Stimulated activated CD8-positive, alpha-beta memory T cell treated with anti-CD3 and anti-CD28 coated beads, Interleukin-4, amount 100 ng/mL, for 1 hour (primary cell): ENCODE measurements at places on chromosomes 12 and 14.

DNA sequence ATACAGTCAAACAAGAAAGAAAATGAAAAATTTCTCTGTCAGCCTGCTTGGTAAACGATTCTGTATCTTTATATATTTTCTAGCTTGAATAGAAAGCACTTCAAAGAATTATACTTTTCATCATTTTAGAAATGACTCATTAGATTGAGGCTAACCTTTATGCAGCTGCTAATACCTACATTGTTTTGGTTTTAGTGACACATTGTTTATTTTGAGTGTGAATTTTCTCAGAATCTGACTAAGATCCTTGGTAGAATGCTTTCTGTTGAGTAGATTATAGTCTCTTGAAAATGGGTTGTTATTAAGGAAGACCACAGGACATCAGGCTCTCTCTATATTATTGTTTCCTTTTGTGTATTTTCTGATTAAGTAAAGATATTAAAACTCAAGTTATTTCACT, at the start of gene PMCH:
PMCH (minus strand) TSS at position 45 of the 400 bp plus-strand sequence. CDS start 63 bp downstream, outside the sequence.
- no peak for DNase-seq

DNA sequence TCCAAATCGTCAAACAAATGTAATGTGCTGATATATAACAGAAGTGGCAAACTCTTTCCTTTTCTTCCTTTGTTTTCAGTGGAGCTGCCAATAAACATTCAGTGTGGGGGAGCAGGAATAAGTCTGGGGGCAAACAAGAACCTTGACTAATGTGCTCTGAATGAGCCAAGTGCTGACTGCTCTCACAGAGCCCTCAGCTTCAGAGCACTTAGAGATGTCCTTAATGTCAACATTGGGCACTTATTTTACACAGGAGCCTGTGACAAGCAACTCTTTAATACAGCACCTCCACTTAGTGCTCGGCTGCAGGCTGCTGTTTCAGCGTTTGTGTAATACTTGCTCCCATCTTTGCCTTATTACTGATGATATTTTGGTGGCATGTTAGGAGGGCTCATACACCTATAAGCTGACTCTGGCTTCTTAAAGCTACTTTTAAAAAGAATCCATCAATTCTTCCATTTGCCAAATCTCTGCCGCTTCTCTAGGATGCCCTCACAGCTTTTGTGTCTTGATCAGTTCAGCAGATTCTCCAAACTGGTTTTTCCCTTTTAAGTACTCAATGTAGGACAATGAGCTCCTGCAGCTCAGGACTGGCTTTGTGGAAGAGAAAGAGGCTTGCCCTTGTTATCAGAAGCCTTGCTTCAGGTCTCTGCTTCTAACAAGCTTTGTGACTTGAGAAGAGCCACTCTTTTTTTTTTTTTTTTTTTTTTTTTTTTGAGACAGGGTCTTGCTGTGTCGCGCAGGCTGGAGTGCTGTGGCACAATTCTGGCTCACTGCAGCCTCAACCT, 206.6 kb downstream of the MON2 start:
- no peak for DNase-seq

DNA sequence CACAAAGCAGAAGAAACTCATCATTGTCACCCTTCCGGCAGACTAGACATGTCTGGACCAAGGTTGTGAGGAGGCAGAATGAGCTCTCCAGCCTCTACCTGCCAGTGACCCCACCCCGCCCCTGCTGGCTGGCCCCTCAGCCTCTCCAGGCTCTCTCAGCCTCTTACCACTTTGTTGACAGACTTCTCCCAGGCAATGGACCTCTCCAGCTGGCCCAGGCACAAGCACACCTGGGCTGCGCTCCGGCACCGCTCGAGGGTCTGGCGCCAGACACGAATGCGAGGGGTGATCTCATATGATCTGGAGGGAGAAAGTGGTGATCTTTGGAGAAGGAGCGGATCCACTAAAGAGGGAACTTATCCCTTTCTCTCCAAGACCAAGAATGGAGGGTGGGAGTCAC, 30.3 kb downstream of the BAZ2A start:
- DNase-seq, result no peak

DNA sequence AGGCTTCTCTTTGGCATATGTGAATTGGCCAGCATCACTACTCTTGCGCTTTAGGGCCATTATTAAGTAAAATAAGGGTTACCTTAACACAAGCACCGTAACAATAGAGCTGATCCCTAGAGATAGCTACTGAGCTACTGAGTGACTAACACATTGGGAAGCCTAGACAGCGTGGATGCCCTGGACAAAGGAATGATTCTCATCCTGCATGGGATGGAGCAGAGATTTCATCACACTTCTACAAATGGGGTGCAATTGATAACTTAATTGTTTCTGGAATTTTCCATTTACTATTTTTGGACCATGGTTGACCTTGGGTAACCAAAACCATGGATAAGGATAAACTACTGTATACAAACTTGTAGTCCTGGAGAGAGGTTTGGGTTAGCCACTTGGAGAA, 57.1 kb downstream of the FBXO34 start:
- no peak for DNase-seq

GRCh38 chr12:6074979-6075585, 49.4 kb downstream of the VWF start:
- DNase-seq, result no peak

DNA sequence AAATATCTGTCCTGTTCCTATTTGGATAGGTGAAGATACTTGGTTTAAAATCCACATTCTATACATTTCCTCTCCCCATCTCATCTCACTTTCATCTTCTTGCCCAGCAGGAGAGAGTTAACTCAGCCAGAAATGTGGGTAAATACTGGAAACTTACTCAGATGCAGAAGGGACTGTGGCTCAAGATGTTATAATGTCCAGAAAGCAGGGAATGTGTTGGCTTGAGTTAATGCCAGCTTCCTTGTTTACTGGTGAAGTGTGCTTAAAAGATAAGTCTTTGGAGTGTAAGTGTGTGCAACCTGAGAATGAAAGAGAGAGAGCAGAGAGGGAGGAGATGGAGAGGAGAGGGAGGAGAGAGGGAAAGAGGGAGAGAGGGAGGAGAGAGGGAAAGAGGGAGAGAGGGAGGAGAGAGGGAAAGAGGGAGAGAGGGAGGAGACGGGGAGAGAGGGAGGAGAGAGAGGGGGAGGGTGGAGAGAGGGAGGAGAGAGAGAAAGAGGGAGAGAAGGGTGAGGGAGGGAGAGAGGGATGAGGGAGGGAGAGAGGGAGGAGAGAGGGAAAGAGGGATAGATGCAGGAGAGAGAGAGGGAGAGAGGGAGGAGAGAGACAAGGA, 22.0 kb upstream of the SNRPF start:
- DNase-seq, result no peak

DNA sequence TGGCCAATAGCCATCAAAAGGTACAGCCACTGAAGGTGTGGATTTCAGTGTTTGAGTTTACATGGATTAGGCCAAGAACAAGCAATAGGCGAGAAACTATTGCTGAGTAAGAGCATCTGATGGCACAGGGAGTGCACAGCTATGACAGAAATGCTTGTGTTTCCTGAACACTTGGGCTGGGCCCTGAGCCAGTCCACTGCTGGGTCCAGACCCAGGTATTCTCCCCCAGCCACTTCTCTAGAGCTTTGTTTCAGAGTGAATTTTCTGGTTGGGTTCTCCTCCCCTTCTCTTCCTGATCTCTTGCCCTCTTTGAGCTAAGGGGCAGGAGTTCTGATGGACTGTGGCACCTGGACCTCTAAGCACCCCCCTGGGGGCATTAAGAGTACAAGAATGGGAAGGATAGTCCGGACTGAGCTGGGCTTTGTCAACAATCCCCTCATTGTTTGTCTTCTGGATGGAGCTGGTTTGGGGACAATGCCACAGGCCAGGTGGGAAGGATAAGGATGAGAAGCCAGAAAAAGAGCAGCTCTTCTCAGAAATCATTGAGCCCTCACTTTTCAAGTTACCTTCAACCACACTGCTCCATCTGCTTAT, 8.3 kb downstream of the HOXC5 start:
- DNase-seq, result no peak

GRCh38 chr12:11765817-11766794, 116.6 kb downstream of the ETV6 start:
- DNase-seq, result no peak

- no peak for DNase-seq
Measured at GRCh38 chr14:53265025-53265424, 111.9 kb upstream of the DDHD1 start.

DNA sequence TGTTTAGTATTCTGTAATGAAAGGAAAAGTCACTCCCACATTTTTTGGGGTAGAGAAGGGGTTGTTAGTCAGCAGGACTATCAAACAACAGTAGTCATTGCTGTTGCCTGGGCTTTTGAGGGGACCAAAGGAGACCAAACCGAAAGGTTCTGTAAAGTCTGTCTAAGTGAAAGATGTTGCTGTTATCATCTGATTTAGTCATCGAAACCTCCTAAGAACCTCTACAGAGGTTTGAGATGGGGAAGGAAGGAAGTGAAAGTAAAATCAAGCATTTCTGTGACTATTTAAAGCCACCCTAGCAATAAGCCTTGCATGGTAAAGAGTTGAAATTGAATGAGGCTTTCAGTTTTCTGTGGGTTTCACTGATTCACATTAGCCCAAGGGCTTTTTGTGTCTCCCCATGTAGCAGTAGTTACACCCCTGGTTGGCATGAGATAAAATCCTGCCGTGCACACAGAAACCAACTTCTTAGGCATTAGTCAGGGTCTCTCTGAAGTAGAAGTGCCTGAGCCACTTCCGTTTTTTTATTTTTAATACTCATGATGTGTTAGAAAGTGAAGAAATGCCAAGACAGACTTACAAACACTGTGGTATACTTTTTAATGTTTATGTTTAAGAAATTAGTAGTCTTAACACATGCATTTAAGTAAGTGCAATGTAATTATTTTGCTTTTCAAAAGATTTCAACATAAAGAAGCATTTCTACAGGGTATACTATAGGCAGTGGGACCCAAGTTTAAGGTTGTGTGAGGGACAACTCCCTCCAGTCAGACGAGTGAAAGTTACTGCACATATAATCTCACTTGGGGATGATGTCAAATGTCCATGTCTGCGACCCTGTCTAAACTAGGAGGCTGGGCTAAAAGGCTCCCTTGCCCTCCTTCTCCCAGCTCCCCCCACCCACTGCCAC, 50.4 kb downstream of the DYRK2 start:
- no peak for DNase-seq

GRCh38 chr12:105214148-105214547, 21.8 kb downstream of the APPL2 start:
- no peak for DNase-seq

- no peak for DNase-seq
Measured at GRCh38 chr12:29610473-29611170, 113.1 kb upstream of the OVCH1 start.

- DNase-seq, result no peak
Measured at GRCh38 chr14:95511687-95512086, 4.8 kb downstream of the SYNE3 start.

- DNase-seq, result no peak
Measured at GRCh38 chr12:58465418-58465817, 454.9 kb downstream of the LRIG3 start.

DNA sequence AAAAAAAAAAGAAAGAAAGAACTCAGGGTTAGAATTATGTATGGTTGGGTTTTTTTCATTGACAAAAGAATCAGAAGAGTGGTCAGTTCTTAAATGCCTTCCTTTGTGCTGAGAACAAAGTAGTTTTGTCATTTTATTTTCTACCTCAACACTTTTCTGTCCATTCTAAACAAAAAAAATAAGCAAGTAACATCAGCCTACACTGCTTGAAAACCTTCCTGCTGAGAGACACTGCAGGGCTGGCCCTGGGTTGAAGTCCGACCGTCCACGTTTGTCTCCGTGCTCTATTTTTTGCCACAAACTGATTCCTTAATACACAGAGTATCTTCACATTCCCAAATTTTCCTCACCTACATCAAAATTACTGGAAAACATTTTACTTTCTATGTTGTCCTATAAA, 211.6 kb upstream of the PDZRN4 start:
- DNase-seq, result no peak

GRCh38 chr12:52446367-52447045, 5.4 kb downstream of the KRT6B start:
- no peak for DNase-seq

GRCh38 chr12:121637231-121637914, 11.0 kb downstream of the ORAI1 start:
- no peak for DNase-seq

DNA sequence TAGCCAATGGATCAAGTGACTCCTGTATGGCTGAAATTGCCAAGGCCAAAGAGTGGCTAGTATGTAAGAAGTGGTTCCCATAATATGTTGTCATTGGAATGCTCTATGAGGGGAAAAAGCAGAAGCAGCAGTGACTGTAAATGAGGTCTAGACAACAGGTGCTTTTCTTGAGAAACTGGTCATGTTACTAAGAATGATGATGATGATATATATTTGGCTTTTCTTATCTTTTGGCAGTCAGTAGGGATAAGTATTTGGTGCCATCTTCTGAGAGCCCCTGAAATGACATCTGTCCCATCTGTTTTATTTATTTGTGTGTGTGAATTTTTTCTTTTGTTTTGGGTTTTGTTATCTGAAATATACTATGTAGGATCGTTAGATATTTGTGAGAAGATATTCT, 141.7 kb downstream of the SYT1 start:
- no peak for DNase-seq

GRCh38 chr12:116879509-116880212, 1.6 kb downstream of the HRK start:
- DNase-seq, result no peak

DNA sequence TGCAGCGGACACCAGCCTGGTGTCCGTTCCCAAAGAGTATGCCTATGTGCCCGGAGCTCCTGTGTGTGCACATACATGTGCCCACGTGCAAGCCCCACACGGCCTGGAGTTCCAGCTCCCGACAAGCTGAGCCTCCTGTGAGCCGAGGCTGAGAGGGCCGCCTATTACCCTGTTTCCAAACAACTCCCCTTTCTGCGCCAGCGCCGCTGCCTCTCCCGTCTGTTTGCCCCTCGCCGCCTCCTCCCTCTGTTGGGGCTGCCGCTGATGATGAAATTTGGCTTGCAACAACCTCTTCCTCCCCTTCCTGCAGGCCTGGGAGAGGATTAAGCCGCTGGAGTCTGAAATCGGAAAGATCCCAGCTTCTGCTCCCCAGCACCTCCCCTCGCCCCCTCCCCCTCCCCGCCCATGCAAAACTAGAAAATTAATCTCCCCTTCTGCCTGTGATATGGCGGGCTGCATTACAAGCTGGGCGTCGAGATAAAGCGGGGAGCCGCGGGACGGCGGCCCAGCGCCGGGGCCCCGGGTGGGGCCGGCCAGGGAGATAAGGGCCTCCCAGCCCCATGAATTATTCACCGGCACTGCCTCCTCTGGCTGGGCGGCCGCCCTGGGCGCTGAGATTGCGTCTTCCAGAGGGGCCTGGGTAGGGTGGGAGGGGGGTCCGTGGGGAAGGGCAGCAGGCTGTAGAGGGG, 6.8 kb upstream of the ASIC1 start:
- DNase-seq, result no peak
